SW 1271 (cell line): ENCODE measurements at places on chromosomes 3 and 15.

DNA sequence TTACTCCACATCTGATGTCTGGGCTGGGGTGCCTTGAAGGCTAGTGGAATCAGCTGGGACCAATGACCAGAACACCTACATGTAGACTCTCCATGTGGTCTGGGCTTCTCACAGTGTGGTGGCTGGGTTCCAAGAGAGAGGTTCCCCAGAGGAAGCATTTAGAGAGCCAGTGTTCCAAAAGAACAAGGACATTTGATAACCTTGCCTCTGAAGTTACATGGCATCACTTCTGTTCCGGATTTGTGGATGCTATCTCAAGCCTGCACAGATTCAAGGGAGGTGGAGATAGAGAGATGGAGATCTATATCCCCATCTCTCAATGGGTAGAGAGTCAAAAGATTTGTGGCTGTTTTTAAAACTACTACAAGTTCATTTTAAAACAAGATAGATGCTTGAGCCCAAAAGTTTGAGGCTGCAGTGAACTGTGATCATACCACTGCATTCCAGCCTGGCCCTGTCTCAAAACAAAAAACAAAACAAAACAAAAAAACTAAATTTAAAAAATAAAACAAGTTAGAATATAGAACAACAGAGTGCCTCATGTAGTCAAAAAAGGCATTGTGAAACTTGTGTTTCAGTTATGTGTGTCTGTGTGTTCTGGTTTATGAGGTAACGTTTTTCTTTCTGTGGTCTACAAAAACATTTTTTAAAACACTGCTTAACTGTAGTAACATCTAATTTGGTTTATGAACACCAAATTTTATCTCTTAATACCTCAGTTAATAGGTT lies 44.8 kb downstream of the PDE8A start:
- no peak for DNase-seq

DNA sequence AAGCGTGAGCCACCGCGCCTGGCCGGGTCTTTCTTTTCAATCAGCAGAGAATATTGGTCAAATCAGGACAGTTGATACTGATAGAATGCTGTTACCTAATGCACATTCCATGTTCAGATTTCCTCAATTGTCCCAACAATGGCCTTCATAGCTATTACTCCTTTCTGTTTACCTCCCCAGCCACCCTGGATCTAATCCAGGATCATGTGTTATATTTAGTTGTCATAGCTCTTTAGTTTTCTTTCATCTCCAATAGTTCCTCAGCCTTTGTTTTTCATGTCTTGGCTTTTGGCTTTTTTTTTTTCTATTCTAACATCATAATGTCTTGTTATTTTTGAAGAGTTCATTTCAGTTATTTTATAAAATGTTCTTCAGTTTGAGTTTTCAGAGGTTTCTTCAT lies 14.6 kb downstream of the USP3 start:
- DNase-seq, result no peak

DNA sequence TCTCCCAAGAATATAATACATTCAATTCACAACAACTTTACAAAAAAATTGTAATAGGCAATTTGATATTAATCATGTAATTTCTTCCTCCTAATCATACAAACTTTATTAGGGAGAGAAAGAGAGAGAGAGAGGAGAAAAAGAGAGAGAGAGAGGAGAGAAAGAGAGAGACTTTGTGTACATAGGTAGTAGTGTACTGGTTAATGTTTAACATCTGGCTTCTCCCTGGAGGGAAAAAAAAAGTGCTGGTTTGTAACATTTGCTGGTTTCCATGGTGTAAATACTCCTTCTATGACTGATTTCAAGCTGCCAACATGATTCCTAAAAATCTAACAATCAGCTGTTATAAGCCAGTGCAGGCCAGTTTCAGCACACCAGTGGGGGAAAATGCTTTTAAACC lies 98.0 kb upstream of the ARHGEF26 start:
- no peak for DNase-seq

GRCh38 chr15:57495041-57495440 lies 96.7 kb upstream of the MYZAP start:
- no peak for DNase-seq

GRCh38 chr3:25855266-25855784 lies 65.4 kb downstream of the OXSM start:
- DNase-seq, result no peak

GRCh38 chr15:68537097-68537496 lies 41.7 kb upstream of the CORO2B start:
- DNase-seq, result no peak

GRCh38 chr3:141249041-141249440 lies 17.4 kb downstream of the PXYLP1 start:
- no peak for DNase-seq

DNA sequence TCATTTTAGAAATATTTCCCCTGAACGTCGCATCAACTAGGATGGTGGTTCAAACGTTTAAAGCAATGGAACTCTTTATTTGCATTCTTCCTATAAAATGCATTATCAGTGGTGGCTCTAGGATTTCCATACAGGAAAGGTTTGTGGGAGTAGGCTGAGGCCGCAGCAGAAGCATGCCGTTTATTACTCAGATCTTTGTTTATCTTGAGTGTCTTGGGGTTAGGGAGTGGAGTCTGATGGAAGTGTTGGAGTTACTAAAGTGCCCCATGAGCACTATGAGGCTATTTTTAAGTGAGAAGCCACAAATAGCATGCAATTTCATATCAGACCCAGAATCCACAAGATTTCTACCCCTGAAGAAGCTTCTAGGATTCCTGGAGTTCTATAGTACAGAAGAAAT lies 26.2 kb downstream of the ATOSA start:
- no peak for DNase-seq

- DNase-seq, result no peak
These were observed 162.9 kb upstream of the STT3B start for GRCh38 chr3:31369637-31370379.

- no peak for DNase-seq
These were observed 28.6 kb downstream of the PRR23E start for GRCh38 chr3:127221446-127222035.

GRCh38 chr3:37279856-37280255 lies 105.5 kb upstream of the LRRFIP2 start:
- no peak for DNase-seq

- DNase-seq, result no peak
These were observed 169.0 kb downstream of the GHSR start for GRCh38 chr3:172279191-172279640.

GRCh38 chr3:149129326-149130205 lies at the start of gene HPS3:
HPS3 (plus strand) TSS chr3:149129638; CDS start chr3:149129724, 86 bp downstream.
- peak; percentile 81 for DNase-seq

DNA sequence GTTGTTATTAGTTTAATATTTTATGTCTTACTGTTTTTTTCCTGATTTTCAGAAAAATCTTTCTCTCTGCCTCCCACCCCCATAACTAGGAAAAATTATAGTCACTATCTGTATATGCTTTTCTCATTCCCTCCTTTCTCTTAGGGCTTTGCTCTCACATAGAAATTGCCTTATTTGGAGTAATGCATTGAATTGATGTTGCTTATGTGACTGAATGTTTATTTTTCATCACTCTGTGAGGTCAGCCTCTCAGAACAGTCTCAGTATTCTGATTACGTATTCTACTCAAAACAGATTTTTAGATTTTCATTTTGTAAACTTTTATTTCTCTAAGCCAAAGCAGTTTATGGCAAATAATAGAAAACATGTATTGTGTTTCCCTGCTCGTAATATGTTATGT lies 121.0 kb downstream of the SLMAP start:
- DNase-seq, result no peak

DNA sequence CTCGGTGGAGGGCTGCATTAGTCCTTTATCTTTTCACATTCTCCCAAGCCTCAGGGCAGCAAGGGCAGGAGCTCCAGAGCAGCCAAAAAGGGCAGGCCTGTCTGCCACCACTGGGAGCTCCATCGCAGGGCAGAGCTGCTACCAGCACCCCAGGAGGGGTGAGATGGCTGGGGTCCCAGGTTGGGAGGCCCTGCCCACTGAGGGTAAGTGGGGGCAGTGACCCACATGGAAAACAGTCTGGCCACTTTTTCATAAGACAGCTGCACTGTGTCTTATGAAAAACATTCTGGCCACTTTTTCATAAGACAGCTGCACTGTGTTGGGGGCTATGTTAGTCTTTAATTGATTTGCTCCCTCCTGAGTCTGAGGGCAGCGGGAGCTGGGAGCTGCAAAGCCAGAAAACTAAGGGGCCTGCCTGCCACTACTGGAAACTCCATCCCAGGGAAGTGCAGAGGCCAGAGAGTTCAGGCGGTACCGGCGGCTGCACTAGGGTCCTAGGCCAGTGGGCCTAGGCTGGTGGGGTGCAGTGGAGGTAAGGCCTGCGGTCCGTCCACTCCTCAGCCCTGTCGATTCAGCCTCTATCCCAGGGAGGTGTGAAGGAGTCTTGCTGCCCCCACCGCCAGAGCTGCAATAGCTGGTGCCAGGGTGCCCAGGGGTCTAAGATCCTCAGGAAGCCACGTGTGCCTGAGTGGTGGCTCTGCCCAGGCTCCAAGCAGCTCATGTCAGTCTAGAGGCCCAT lies 45.4 kb downstream of the TMCO5A start:
- DNase-seq, result no peak

- no peak for DNase-seq
These were observed at the start of gene TIGIT for GRCh38 chr3:114293838-114294535. TIGIT (plus strand) TSS chr3:114294028; CDS start chr3:114294062, 34 bp downstream.

DNA sequence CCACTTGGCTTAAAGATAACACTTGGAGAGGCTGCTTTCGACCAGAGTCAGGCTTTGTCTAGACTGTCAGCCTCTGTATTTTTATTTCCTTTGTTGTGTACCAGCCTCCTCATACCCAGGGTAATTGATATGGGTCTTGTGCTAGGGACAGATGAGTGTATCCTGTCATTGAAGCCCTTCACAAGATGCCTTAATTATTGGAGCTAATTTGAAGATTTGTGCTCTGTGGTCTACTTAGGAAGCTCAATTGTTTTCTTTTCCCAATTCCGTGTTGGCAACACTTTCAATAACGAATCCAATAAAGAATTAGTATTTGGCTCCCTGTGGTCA lies 60.5 kb upstream of the DPH6 start:
- no peak for DNase-seq

DNA sequence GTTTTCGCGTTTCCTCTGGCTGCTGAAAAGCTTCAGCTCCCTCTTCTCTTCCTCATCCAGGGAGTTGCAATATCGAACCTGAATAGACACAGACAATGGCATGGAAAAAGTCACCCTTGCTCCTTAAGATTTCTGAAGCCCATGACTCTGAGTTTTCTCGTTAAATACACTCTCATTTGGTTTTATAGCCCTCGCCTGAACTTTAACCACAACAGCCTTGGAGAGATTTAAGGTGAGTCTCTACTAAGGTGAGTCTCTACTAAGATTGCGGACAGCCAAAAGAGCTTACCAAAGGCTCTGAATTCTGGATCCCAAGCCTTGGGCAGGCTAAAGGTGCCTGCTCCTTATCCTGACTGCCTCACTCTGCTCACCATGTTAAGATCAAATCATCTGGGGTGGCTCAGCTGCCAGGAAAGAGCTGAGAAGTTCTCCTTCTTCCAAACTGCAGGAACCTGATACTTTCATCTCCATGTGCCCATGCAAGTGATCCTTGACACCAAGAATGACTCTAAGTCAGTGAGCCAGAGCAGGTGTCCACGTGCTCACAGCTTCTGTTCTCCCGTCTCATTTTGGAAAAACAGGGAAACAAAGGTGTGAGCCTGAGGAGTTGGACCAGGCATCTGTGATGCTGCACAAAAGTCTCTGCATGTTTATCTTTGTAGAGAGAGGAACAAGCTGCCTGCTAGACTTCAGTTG lies 65.1 kb downstream of the PRICKLE2 start:
- DNase-seq, result no peak

DNA sequence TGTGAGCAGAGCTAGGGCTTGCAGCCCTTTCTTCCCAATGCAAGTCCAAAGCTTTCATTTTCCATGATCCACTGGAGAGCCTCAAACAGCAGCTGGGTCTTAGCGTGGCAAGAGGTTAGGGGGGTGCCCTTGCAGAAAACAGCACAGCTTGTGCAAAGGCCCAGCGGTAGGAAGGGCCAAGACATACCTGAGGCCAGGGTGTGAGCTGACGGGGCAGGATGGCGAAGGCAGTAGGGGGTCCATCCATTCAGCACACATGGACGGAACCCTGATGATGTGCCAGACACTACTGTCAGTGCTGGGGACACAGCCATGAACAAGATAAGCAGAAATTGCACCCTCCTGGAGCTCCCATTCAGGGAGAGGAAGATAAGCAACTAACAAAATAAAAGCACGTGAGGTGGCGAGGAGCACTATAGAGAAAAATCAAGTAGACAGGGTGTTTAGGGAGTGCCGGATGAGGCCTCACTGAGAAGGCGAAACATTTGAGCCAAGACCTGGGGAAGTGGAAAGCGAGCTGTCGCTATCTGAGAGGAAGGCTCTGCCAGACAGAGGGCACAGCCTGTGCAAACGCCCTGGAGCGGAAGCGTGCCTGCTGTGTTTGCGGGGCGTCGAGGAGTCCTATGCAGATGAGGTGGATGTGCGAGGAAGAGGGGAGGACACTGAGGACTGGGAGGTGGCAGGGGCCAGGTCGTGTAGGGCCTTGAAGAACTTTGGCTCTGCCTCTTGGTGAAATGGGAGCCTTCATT lies 43.4 kb downstream of the SLC6A1 start:
- DNase-seq, result no peak

GRCh38 chr3:83941990-83942745 lies 1016.6 kb upstream of the CADM2 start:
- no peak for DNase-seq

DNA sequence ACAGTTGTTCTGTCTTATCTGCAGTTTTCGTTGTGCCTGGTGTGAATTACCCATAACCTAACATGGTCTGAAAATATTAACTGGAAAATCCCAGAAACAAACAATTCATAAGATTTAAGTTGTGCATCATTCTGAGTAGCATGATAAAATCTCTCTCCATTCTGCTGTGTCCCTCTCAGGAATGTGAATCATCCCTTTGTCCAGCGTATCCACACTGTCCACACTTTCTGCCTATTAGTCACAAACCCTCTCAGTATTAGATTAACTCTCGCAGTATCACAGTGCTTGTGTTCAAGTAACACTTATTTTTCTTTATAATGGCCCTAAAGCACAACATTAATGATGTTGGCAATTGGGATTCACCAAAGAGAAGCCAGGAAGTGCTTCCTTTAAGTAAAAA lies 203.2 kb downstream of the CGGBP1 start:
- DNase-seq, result no peak
